ENCODE measurements at places on chromosomes 5 and 9.

- DNase-seq, result no peak
Observed at GRCh38 chr5:130067364-130067763, 163.1 kb downstream of the CHSY3 start.

DNA sequence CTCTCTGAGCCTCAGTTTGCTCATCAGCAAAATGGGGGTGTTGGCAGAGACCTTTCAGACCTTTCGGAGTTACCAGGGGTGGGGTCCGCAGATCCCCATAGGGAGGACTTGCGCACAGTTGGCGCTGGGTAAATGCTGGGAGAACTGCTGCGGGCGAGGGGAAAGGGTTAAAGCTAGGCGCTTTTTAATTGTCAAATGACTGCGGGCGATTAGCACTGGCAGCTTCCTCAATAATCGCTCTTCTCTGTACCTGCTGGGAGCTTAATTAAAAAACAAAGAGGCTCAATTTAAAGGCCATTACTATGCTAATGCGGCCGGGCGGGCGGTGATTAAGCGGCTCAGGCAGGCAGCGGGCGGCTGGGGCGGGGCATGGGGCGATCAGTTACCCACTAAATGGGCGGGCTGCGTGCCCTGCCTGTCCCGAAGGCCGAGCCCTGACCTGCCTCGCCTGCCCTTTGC lies 63.0 kb downstream of the LMX1B start:
- no peak for DNase-seq

GRCh38 chr9:136159851-136160250 lies 41.2 kb upstream of the TMEM250 start:
- DNase-seq, result no peak

GRCh38 chr5:83277154-83277553 lies 194.4 kb upstream of the VCAN start:
- no peak for DNase-seq

DNA sequence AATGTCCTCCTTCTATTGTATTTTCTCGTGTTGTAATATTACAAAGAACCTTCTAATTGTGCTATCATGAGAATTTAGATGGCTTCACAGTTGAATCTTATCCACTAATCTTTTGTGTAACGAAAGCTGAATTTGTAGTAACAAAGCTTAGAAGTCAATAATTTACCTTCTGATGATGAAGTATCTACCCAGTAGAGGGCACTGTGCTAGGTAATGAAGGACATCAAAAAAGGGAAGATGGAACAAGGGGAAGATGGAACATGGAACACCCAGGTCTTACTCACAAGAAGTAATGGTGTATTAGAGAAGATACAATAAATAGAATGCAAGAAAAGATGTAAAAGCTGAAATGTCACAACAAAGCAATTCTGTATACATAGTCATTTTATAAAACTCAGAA lies 131.0 kb upstream of the CCNG1 start:
- no peak for DNase-seq

All from foreskin keratinocyte (primary cell).